ENCODE measurements at places on chromosomes 6 and 20. TPM values are rescaled to one million over a fixed set of nuclear protein-coding genes. Genes with fewer than 3 reads are reported as not detected.
A peak's percentile ranks its signal among the peaks of the same experiment; 100 is the strongest.

GRCh38 chr6:44009425-44010321, 117.6 kb downstream of the MRPL14 start:
- no peak for DNase-seq

DNA sequence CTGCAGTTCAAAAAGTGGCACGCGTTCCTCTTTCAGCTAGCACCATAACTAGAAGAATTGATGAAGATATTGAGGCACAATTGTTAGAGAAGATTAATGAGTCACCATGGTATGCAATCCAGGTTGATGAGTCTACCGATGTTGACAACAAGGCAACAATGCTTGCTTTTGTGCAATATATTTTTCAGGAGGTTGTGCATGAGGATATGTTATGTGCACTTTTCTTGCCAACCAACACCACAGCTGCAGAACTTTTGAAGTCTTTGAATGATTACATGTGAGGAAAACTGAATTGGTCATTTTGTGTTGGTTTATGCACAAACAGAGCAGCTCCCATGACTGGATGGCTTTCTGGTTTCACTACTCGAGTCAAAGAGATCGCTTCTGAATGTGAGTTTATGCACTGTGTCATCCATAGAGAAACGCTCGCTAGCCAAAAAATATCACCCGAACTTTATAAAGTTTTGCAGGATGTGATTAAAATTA, 129.3 kb upstream of the SLC24A3 start:
- DNase-seq, result no peak

The DEFB132 gene
- not detected for polyA plus RNA-seq

DNA sequence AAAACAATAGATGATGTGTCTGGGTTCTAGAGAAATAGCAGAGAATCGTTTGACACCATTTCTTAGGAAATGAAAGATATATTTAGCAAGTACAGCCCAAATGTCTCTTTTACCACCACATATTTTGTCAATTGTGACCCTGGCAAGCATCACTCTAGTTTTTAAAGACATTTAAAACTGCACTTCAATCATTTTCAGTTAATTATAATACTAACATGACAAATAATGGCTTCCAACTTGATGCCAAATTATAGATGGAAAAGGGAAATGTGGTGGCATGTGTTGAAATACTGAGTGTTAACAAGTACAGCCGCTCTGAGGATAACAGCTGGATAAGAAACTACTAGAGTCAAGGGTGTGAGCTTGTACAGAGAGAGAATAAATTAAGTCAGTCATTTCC, 648.9 kb downstream of the FRK start:
- DNase-seq, result no peak

GRCh38 chr6:128487746-128488145, 32.7 kb downstream of the PTPRK start:
- DNase-seq, result no peak

The STMND1 gene
- polyA plus RNA-seq, result 0.36 TPM

- no peak for DNase-seq
Measured at GRCh38 chr6:6221787-6222535, 98.5 kb downstream of the F13A1 start.

The SDCBP2 gene
- polyA plus RNA-seq, result 2.5 TPM

The IL20RA gene
- polyA plus RNA-seq, result 1.1 TPM

GRCh38 chr20:47620808-47621805, 119.4 kb downstream of the NCOA3 start:
- DNase-seq, result peak; percentile 41

GRCh38 chr6:169985121-169986015, 233.9 kb downstream of the ERMARD start:
- no peak for DNase-seq

The JPH2 gene
- 1.7 TPM for polyA plus RNA-seq

- DNase-seq, result no peak
Measured at GRCh38 chr20:45752746-45753145, 30.6 kb downstream of the SPINT4 start.

- DNase-seq, result no peak
Measured at GRCh38 chr6:3442431-3443220, 14.2 kb downstream of the SLC22A23 start.

- DNase-seq, result no peak
Measured at GRCh38 chr6:39731565-39731964, 6.4 kb upstream of the KIF6 start.

DNA sequence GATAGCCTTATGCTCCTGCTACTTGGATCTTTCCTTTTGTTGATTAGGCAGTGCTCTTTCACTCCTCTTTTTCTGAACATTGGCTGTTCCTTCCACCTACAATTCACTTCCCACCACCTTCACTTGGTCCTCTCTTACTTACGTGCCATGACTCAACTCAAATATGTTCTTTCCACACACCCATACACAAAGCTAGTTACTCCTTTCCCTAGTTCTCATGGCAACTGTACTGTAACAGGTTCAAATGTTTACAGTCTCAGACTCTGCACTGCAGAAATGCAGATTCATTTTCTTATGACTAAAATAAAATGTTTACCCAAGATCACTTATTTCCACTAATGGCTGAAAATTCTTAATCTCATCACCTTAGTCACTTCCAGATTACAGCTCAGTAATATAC, 174.0 kb upstream of the TSHZ2 start:
- no peak for DNase-seq

DNA sequence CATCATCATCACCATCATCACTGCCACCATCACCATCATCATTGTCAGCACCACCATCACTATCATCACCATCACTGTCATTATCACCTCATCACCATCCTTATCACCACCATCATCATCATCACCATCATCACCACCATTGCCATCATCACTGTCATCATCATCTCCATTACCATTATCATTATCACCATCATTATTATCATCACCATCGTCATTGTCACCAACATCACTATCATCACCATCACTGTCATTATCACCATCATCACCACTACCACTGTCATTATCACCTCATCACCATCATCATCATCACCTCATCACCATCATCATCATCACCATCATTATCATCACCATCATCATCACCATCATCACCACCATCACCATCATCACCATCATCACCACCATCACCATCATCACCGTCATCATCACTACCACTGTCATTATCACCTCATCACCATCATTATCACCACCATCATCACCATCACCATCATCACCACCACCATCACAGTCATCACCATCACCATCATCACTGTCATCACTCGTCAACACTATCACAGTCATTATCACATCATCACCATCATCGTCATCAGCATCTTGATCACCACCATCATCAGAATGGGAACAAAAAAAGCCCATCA, 191.1 kb downstream of the TTLL2 start:
- no peak for DNase-seq

DNA sequence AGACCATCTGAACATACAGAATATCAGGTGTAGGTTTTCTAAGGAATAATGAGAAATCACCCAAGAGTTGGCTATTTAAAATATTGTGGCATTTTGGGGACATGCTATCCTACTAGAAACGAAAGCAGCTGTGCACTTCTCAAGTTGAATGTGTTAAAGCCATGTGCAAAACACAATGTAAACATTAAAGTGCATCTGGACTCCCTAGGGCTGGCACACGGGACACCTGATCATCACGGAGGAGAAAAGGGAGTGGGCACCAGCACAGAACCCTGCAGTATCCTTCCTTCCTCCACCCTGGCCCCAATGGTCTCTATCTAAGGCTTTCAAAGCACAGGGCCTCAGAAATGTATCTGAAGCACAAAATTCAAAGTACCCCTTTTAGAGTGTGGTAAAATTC, 94.3 kb downstream of the INSM1 start:
- DNase-seq, result no peak

- no peak for DNase-seq
Measured at GRCh38 chr20:14342918-14343317, 5.5 kb upstream of the FLRT3 start.

DNA sequence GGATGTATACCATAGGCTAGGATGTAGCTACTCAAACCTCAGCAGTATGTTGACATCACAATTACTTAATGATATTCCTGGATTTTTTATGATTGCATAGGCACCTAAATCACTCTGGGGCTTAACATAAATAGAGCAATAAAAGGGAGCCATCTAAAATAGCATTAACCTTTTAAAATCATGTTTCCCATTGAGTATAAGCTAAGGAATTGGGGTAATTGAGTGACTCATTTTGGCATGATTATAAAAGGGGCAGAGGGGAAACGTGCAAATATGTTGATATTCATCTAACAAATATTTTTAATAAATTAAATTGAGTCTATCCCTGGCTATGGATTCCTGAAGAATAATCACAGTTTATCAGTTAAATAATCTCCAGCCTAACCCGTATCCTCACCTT, 74.0 kb upstream of the ADGRF1 start:
- DNase-seq, result no peak

DNA sequence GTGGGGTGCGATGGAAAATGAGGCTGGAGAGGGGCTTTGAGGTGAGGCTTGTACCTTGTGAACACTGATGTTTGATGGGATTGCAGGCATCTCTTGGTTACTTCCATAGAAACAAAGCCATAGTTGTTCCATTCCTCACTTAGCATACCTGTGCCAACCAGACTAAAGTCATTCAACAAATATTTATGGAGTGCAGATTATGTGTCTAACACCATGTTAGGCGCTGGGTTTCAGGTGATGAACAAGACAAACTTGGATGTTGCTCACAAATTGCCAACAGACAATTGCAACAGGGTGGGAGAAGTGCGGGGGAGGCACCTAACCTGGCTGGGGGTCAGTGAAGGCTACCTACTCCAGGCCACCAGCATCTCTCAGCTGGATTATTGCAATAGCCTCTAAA, 1.5 kb downstream of the TTPAL start:
- no peak for DNase-seq

- DNase-seq, result no peak
Measured at GRCh38 chr20:33914919-33915318, 78.8 kb upstream of the RALY start.

GRCh38 chr20:63405102-63405730, 44.1 kb upstream of the CHRNA4 start:
- DNase-seq, result no peak

- DNase-seq, result peak; percentile 30
Measured at GRCh38 chr6:43823879-43824702, 54.1 kb downstream of the VEGFA start.

GRCh38 chr6:25327432-25327831, 48.3 kb downstream of the CARMIL1 start:
- DNase-seq, result no peak

DNA sequence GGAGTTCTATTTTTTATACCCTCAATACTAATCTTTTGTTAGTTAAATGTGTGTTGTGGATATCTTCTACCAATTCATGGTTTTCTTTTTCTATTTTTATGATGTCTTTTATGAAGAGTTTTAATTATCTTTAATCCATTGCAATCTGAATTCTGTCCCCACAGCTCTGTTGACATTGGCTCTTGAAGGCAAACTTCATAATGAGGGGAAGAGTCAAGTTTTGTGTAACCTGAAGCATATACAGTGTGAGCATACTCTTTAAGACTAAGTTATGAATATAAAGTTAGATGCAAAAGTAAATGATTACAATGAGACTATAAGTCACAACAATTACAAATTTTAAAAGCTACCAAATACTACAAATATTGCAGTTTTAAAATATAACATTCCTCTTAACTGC, 34.2 kb downstream of the RNF217 start:
- DNase-seq, result no peak

The DCDC2 gene
- 96.2 TPM for polyA plus RNA-seq

- peak; percentile 72 for DNase-seq
Measured at GRCh38 chr20:38152175-38152620, 12.9 kb downstream of the TGM2 start.

GRCh38 chr6:3336066-3336786, 77.5 kb downstream of the PSMG4 start:
- DNase-seq, result no peak

- DNase-seq, result peak; percentile 71
Measured at GRCh38 chr20:642398-643174, 10.4 kb downstream of the SRXN1 start.

The TBP gene
- 25.2 TPM for polyA plus RNA-seq

The CST7 gene
- 0.24 TPM for polyA plus RNA-seq

DNA sequence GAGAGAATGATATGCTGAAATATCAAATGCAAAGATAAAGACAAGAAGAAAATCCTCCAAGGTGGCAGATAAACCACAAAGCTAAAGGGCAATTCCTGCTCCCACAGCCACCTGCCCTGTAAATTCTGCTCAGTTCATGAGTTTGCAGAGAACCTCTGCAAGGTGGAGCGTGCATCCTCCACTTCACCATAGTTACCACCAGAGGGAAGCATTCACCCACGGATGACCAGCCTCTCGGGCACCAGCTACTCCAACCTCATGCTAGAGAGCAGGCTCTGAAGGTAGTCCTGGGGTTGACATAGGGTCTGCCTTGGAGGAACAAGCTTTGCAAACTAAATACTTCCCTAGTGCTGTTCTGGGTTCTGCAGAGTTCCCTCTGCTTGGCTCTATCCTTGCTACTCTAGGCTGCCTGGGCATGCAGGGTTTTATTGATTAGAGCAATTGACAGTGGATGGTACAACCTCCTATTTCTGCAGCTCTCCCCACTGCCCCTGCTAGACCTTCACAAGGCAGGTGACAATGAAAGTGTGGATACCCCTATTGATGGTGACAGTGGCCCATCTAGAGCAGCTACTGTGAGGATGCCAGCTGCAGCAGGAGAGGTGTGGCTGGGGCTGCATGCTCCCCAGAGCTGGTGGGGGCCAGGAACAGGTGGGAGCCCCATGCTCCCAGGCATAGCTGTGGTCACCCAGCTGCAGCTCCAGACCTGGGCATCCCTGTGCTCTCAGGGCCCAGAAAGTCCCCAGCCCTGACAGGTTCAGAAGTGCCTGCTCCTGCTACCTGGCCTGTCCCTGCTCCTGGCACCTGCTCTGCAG, 51.1 kb downstream of the GGTLC1 start:
- peak; percentile 60 for DNase-seq

GRCh38 chr6:11609324-11610071, 71.9 kb downstream of the TMEM170B start:
- no peak for DNase-seq

DNA sequence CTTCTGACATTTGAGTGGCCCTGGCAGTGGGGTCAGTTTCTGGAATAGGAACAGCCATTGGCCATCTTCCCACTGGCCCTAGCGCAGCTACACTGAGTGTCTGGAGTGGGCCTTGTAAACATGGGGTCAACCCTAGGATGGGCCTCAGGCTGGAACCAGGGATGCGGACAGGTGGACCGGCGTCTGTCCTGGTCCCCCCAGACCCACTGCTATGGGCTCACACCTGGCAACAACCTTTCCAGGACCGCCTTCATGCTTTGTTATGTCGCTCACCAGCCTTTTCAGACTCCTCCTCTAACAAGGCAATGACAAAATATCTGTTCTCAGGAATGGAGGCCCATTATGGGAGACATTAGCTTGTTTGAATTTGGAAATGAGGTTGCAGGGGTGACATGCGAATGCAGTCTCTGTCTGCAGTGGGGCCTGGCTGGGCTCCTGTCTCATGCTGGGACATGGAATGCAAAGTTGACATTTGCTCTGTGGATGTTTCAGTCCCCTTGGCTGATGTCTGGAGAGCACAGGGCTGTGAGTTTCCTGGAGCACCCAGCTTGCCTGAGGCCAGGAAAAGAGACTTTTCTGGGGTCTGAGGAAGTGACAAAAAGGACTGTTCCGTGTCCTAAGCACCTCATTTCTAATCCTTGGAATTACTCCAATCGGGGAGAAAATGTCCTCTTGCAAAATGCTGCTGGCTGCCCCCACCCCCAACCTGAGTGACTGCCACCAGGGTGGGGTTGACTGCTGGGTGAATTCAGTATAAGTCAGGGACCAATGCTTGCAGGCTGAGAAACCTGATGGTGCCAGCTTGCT, 98.7 kb upstream of the PMEPA1 start:
- DNase-seq, result no peak

The WFDC12 gene
- polyA plus RNA-seq, result not detected

- no peak for DNase-seq
Measured at GRCh38 chr20:4476903-4477500, 244.7 kb upstream of the PRND start.

The OPN5 gene
- 1.5 TPM for polyA plus RNA-seq

The PRIM2 gene
- polyA plus RNA-seq, result 17.8 TPM

The SCUBE3 gene
- polyA plus RNA-seq, result 44.7 TPM

GRCh38 chr6:167211881-167212712, 54.3 kb upstream of the GPR31 start:
- DNase-seq, result no peak
